ENCODE measurements at places on chromosomes 1 and 21.

- DNase-seq = no peak
Measured at GRCh38 chr1:76635784-76636183, 231.5 kb upstream of the ST6GALNAC5 start.

DNA sequence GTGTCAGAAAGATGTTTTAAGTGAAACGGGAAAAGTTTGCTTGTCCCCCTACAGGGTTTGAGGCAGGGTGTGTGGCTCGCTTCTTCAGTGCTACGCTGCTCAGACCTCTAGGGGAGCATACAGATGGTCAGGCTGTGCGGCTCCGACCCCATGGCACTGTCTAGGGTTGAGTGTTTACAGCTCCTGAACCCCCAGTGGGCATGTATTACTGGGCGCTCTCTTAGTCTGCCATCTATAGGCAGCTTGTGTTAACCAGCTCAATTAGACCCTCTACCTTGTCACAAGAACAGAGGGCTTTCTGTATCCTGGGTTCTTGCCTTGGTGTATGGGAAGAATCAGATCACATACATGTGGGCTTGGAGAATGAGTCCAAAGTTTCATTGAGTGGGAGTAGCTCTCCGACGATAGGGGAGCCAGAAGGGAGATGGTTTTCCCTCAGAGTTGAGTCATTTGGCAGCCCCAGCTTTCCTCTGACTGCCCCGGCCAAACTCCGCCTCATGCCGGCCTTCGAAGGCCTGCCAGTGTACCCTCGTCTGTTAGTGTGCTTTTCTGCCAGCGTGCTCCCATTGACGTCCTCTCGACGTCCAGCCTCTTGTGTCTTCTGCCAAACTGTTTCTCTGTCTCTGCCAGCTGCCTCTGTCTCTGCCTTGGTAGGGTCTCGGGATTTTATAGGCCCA is 38.6 kb upstream of the ADGRL4 start:
- no peak for DNase-seq

DNA sequence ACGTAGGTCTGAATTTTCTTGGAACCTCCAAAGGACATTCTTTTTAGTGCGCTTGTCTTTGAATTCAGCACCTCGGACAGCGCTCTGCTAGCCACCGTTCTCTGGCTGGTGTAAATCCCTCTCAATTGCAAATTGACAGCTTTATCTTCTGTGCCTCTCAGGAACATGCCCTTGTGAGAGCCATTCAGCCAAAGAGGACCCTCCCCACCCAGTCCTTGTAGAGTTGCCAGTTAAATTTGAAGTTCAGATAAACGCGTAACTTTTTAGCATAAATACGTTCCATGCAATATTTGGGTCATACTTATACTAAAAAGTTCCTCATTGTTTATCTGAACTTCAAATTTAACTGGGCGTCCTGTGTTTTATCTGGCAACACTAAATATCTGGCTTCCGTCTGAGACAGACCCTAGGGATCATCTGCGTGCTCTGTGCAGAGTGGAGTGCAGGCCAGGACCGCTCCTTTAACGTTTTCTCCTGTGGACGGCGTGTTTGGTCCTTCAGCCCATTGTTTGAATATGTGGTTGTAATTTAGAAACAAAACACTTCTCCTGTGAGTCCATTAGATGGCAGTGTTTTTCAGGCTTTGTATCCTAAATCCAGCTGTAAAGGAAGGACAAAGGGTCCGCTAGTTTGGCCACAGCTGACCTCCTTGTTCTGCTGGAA is 7.0 kb downstream of the KCNAB2 start:
- DNase-seq = no peak

DNA sequence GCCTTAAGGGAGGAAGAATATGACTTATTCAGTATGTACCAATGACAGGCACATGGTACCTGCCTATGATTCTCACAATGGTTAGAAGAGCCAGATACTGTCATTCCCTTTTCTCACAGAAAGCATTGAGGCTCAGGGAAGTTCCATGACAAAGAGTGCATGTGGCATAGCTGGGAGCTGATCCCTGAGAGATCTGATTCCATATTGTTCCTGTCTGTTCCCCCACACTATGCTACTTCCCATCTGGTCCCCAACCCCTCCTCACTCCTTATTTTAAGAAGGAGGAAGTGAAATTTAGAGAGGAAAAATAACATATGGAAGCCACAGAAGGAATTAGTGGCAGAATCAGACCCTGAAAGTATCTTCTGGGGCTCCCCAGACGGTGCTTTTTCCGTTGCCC is 500.0 kb downstream of the PLPP3 start:
- no peak for DNase-seq

GRCh38 chr1:38183096-38183495 is 136.5 kb upstream of the POU3F1 start:
- no peak for DNase-seq

- no peak for DNase-seq
Measured at GRCh38 chr1:156727926-156728598, at the start of gene METTL25B. Gene METTL25B (plus strand): TSS chr1:156728469. CDS start chr1:156729105, 636 bp downstream.

- DNase-seq = no peak
Measured at GRCh38 chr1:27906759-27907158, 28.0 kb upstream of the SMPDL3B start.

GRCh38 chr1:201419746-201420607 is 1.6 kb downstream of the TNNI1 start:
- no peak for DNase-seq

- no peak for DNase-seq
Measured at GRCh38 chr1:186175588-186175987, 199.5 kb downstream of the TPR start.

- no peak for DNase-seq
Measured at GRCh38 chr1:16397120-16397519, 30.1 kb downstream of the SZRD1 start.

DNA sequence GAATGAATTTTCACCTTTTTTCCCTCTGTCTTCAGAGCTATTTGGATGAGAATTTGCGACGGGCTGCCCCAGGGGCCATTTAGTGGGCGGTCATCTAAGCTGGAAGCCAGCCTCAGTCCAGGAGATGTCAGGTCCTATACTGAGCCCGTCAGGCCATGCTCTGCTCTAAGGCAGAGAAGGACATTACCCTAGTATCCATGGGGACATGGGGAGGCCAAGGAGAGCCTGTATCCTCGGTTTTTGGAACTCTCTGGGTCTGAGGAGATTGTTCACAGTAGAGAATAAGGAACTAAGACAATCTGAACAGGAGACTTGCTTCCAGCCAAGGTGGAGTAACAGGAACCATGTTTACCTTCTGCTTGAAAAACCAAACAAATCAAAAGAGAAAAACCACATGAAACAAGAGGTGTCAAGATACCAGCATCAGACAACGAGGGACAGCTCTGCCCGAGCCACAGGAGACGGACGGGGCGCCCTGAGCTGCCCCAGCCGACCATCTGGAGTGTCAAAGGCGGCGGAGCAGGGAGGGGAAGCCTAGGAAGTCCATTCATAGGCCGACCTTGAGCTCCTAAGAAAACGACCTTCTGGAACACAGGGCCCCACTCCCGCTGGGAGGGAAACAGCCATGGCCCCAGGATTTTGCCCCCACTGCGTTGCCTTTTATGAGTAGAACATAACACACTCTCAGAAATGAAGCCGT is 20.0 kb upstream of the ADARB1 start:
- DNase-seq = no peak

- peak; percentile 28 for DNase-seq
Measured at GRCh38 chr1:18955441-18956192, 859 bp downstream of the IFFO2 start.

DNA sequence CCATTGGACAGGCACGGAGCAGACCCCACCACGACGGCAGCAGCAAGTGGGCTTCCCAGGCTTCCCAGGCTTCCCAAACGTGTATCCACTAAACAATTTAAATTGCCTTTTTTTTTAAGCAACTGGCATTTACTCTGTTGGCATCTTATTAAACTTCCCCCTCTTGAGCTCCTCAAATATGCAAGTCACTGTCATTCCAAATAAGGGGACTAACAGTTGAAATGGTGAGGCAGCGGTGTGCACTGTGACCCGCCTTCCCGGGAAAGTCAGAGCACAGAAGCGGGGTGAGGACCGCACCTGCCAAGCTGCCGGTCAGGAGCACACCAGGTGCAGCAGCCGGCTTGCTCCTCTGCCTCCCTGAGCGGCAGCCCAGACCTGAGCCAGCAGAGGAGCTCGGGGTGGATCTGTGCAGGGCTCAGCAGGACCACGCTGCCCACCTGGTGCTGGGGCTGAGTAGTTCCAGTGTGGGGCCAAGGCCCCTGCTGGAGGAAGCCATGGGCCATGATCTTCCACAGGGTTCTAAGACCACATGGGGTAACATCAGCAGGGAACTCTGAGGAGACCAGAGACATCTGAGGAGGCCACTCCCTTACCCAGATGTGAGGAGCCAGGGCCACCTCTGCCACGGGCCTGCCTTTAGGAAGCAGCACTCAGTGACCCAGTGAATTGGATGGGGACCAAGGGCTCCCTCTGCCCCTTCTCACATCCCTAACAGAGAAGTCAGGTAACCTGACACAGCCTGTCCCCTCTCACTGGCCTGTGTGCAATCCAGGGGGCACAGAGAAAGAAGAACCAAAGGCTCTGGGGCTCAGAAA is 245.4 kb downstream of the NPHP4 start:
- DNase-seq = no peak

DNA sequence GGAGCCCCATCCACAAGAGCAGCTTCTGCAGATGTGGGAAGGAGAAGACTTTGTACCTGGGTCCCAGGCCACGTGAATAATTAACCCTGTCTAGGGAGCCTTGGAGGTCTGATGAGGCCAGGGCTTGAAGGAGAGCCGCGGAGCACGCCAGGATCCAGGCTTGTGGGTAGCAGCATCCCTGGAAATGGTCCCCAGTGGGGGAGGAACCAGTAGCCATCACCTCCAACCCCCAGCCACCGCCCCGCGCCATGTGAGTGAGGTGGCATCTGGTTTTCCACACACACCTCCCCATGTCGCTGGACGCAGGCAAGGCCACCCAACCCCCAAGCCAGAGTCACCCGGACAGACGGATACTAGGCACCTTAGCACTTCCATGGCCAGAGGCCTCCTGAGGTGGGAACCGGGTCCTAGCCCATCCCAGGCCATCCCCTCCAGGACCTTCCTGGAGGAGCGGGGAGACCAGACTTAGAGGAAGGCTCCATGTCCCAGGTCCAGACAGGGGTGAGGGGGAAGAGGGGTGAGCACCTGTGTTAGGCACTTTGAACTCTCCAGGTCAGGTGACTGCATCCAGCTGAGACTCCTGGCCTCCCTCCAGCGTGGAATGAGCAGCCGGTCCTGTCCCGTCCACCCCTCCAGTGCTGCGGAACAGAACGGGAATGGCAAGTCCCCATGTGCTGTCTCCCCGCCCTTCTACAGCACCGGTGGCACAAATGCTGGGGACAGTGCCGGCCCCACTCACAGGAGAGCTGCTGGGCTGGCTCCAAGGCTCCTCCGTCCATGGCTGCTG is 53.2 kb downstream of the RIPK4 start:
- no peak for DNase-seq

DNA sequence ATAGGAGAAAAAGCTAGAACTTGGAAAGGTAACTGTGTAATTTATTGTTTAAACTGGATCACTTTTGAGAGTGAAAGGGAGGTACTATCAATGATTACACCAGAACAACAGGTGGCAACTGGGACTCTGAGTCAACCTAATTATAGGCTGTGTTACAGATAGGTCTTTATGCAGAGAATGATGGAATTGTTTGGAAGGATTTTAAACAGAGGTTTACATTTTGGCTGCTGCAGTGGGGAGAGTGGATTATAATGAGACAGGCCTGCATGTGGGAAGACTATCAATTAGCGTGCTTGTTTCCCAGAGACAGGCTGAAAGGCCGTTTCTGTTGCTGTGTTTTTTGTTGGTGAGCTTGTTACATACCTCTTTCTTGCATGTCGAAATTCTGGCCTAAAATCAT is 432.9 kb downstream of the PLA2G4A start:
- no peak for DNase-seq

DNA sequence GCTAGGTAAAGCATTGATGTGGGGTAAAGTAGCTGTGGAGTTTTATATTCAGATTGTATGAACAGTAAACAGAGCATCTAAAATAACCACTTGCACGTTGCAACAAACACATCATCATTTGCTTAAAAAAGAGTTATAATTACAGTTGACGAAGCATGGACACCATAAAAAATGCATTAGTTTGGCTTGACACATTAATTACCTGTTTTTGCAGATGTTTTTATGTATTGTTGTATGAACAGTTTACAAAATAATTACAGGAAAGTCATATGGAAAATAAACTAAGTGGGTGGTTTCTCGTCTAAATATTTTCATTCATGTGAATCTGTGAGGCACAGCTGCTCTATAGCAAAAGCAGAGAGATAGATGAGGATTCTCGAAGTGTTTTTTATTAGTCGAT is 108.3 kb downstream of the RPS6KC1 start:
- no peak for DNase-seq

GRCh38 chr1:150429805-150430204 is 57.4 kb upstream of the TARS2 start:
- no peak for DNase-seq

Data from cortex of kidney (tissue), 1 donor.